ENCODE measurements at places on chromosomes 6 and 20. TPM values are rescaled to one million over a fixed set of nuclear protein-coding genes. Genes with fewer than 3 reads are reported as not detected.

Gene HLA-DQA1
- not detected for polyA plus RNA-seq

Gene OTOR
- not detected for polyA plus RNA-seq

DNA sequence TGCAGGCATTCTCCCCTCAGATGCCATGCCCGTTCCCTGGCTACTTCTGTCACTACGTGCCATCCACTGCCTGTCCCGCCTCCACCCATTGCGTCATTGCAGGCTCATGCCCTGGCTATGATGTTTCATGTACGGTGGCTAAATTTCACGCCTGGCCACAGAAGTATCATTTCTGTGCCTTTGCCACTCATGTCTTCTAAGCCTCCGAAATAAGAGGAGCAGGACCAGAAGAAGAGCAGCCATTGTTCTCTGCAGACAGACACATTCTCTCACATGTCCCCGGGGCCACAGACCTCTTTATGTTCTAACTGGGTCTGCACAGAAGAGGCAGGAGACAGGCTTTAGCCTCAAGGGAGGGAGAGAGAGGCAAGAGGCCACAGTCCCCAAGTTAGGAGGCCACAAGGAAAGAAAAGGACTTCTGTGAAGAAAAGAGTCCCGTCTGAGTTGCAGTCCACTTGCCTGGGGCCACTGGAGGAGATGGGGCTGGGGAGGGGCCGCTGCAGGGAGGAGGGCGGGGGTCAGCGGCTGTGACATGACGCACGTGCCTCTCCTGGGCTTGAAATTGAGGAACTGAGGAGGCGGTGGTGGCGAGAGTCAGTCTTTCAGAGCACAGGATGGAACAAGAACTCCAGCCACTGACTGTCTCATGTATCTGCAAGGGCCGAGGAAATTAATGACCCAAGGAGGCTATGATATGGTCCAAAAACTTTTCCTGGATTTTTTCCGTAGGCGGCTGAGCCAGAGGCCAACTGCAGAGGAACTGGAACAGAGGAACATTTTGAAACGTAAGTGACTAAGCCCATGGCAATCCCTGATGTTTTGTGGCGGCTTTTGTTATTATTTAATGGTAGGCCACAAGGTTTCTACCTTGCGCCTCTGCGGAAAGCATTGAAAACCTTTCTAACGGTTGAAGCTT, 55.9 kb downstream of the TBC1D7 start:
- DNase-seq = no peak

Gene TTPAL
- 18.1 TPM for polyA plus RNA-seq

Gene SPATS1
- not detected for polyA plus RNA-seq

DNA sequence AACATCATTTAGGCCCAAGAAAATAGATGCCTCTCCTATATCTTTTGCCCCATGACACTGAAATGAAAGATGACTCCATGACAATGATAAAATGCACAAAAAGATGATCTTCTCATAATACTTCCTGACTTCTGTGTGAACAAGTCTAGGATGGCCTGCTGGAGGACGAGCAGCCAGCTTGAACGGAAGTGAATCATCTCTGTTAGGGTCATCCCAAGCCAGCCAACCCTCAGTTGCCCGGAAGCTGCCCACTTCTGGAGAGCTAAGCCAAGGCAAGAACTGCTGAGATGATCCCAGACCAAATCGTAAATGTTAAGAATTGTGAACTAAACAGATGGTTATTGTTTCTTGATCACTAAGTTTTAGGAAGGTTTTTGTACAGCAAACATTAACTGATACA, 249.7 kb upstream of the HS3ST5 start:
- no peak for DNase-seq

- DNase-seq = no peak
Measured at GRCh38 chr6:126672649-126673048, 332.7 kb downstream of the CENPW start.

DNA sequence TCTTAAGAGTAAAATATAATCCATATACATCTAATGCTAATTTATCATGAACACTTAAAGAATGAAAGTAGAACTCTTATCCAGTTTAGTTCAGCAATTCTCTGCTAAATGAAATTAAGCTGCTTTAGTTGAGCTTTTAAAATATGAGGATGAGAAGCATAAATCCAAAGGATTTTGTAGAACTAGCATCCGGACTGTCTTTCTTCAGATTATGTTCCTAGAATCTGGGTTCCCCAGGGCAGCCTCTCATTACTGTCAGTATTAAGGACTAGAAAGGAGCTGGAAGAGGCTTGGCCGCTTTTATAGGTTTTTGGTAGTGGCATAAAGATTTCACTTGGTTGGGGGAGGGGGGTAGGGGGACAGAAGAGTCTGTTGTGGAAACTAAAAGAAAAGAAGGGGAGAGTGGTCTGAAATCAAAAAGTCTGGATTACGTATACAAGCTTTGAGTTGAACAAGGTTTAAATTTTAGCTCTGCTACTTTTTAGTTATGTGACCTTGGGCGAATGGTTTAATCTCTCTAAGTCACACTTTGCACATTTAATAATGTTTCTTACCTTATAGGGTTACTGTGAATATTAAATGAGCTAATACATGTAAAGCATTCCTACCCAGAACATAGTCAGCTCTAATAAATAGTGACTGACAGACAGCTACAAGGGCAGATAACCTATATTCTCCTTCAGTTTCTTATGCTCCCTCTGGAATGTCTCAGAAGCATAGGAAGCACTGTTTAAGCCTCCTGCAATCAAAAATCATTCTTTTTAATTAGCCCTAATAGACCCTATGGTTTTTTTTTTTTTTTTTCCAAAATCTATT, 3.7 kb downstream of the SGK1 start:
- no peak for DNase-seq

Gene COL9A3
- 1.4 TPM for polyA plus RNA-seq

Gene ZNF311
- polyA plus RNA-seq = 0.27 TPM

Gene CEBPB
- polyA plus RNA-seq = 17.4 TPM

Gene SLC52A3
- not detected for polyA plus RNA-seq

DNA sequence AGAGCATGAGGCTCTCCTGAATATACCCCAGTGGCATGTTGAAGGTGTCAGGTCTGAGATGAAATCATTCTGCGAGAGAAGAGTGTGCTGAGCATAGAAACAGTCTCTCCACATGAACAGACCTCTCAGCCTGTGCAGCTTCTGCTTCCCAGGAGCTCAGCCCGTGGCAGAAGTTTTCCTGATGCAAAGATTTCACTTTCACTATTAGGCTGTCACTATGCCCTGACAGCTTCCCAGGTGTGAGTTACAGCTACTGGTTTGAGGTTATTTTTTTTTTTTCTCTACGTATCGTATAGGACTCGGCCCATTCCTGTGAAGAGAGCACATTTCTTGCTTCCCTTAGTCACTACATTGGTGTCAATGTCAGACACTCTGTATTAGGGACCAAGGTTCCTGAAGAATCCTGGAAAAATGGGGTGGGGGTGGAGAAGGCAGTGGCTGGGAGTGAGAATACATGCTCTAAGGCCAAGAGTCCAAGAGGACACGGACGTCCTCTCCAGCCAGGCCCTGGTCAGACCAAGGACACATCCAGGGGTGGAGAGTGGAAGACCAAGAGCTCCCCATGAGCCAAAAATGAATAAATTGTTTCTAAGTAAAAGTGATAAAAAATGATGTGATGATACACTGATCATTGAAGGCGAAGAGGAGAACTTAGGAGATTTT, 121.2 kb upstream of the AKAP12 start:
- no peak for DNase-seq

DNA sequence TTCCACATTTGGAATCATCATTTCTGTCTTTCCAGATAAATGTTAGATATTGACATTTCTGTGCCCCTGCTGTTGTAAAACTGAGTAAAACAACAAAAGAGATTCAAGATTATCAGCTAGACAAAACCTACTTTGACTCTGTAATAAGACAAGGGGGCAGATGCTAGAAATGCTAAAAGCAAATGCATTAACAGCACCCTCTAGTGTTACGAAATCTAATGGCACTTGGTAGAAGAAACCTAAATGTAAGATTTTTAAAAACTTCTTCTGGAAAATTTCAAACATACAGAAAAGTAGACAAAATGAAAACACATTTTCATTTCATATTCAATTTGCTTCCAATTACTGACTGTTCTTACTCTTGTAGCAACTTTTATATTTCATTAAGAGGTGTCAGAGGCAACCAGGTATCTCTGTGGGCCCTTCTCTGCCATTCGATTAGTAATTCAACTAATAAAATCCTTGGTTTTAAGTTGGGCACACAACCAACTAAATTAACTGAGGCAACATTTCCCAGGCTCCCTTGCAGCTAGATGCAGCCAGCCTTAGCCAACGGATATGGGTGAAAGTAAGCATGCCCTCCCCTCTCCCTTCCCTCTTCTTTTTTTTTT, 45.0 kb downstream of the SLC23A2 start:
- DNase-seq = peak; percentile 75
